NCI-H748 treated with DMSO at 0.1 percent for 48 hours (cell line): ENCODE measurements at places on chromosomes 5 and 9.

DNA sequence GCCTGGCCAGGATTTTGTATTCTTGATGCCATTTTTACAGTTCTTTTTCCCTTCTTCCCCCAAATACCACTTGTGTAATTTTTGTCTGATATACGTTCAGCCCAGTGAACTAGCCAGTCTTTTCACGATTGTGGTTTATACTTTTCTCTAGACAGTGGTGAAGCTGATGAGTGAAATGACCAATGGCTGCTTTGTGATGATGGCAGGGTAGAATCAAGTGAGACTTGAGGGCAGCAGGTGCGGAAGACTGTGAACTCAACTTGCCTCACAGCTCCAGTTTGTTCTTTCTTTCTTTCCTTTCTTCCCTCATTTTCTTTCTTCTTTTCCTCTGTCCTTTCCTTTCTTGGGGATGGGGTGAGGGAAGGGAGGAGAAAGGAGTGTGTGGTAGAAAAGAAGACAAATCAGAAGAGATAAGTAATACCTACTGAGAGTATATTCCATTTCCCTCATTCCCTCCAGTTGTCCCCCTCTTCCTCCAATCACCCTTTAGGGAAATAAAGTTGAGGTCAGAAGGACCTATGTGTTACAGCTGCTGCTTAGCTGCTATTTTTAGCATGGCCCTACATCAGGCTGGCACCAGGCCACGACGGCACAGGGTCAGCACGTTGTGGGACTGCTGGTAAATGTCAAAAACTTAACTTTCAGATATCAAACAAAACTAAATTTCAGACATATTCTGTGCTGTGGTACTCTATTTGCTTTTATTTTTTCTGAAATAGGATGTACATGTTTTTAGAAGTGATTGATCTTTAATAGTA, 12.3 kb downstream of the ZSWIM6 start:
- no peak for DNase-seq

DNA sequence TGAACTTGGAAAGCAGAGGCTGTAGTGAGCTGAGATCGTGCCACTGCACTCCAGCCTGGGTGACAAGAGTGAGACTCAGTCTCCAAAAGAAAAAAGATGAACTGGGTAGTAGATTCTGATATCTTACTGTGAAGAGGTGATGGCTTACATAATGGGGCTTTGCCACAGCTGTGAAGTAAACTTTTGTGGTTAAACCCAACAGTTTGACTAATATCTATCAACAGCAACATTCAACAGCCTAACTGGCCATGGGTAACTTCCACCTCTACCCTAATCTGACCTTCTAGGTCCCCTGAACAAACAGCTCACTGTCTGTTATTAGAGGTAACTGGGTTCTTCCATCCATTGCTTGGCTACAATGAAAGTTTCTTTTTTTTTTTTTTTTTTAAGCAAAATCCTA, 52.1 kb downstream of the TLE1 start:
- DNase-seq, result no peak

GRCh38 chr5:53418409-53418808, 62.0 kb upstream of the FST start:
- DNase-seq, result no peak

GRCh38 chr9:86407022-86407421, 52.8 kb upstream of the TUT7 start:
- DNase-seq, result no peak

DNA sequence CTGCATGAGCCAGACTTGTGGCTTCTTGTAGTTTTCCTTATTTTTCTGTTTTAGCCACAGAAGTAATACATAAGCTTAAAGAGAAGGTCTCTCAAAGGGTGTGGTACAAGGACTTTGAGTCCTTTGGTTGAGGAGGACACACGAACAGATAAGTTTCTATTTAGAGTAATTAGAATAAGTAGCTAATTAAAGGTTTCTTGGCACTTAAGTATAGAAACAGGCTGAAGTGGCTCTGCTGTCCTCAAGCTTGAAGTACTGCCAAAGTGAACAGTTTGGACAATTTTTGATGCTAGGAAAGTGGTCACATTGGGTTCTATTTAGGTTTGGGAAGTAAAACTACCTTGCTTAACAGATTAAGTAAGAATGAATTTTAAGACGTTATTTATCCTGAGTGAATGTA, 278.3 kb upstream of the MPDZ start:
- peak; percentile 20 for DNase-seq

GRCh38 chr5:10243660-10244240, 5.9 kb downstream of the ATPSCKMT start:
- no peak for DNase-seq

DNA sequence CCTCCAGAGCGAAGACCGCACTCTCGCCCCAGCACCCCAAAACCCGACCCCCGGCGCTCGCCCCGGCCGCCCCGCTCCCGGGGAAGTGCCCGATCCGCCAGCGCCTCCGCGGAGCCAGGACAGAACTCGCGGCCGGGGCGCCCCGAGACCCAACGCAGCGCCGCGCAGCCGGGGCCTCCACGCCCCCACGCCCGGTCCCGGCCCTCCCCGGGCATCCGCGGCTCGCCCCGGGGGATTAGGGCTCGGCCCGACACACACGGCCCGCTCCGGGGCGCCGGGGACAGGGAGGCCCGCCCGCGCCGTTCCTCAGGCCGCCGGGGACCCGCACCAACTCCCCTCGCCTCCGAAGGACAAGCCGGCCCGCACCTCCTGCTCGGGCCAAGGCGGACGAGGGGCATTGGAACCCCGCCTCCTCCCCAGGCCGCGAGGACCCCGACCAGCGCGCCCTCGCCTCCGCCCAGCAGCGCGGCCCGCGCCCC, 544 bp downstream of the FNBP1 start:
- no peak for DNase-seq

DNA sequence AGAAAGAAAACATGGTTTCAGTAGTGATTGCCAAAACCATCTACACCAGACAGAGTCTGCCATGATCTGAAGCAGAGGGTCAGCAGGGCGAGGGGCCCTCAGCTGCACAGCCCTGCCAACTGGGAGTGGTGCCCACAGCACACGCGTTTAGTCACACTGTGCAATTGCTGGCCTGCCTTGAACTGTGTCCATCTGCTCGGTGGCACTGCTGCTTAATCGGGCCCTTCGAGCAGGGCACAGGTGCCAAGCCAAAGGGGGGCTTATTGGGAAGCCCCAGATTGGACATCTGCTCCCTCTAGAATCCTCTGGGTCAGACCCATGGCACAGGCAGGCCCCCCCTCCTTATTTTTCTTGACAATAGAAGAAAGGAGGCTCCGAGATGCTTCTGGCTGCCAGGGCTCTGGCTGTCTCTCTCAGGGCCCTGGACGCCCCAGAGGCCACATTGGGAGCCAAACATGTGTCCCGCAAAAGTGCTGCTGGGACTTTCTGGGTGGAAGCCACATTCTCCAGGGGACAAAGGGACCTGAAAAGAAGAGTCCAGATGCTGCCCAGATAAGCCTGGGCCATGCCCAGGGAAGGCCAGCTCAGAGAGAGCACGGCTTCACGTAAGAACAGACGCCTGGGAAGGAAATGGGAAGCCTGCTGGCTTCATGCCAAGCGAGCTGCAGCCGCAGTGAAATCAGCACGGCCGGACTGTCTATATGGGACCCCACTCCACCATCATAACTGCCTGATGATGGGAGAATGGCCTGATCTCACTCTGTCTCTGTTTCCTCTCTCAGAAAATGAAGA, 349.2 kb downstream of the GADD45G start:
- DNase-seq, result no peak

DNA sequence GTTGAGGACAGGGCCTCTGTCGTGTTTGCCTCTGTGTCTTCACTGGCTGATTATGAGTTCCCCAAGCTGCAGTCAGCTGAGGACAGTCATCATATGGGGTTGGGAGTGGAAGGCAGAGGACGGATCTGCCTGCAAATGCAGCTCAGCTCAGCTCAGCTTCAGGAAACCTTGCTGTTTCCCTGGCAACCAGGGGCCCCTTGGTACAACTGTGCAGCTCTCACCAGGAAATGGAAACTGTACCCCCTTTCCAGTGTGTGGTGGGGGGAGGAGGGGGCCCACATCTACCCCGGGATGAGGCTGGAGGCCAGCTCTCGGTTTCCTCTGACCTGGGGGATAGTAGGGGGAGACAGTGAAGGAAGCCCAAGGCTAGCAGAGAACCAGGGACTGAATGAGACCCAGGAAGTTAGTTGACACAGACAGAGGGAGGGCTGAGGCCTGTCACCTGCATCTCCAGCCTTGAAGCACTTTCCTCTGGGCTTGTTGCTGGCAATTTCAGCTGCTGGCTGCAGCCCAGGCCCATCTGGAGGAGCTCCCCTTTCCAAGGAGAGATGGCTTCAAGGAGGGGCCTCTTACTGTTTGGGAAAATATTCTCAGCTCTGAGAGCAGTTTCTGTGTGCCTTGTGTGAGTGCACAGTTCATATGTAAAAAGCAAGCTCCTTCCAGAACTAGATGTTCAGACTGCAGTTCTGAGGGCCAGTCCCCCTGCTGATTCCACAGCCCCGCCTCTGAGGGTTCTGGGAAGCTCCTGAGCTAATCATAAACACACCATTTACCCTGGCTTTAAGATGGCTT, 6.9 kb downstream of the ANXA6 start:
- DNase-seq, result no peak

DNA sequence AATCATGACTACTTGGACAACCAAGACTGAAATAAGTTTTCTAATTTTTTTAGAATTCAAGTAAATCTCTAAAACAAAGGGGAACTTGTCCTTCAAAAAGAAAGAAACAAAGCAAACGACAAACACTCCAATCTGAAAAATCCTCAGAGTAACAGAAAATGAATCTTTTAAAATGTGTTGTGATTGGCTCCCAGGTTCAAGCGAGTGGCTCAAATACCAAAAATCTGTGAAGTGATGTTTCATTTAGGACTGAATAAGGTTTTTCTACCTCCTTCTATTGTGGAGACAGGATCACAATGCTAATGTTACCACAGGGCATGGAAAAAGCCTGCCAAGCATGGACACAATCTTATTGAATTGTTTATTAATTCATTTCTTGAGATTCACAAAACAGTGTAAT, 415.7 kb downstream of the RAB3C start:
- no peak for DNase-seq

GRCh38 chr9:121153642-121154041, 48.0 kb downstream of the RAB14 start:
- no peak for DNase-seq

- no peak for DNase-seq
These were observed 187.3 kb downstream of the SNX18 start for GRCh38 chr5:54704825-54705224.

DNA sequence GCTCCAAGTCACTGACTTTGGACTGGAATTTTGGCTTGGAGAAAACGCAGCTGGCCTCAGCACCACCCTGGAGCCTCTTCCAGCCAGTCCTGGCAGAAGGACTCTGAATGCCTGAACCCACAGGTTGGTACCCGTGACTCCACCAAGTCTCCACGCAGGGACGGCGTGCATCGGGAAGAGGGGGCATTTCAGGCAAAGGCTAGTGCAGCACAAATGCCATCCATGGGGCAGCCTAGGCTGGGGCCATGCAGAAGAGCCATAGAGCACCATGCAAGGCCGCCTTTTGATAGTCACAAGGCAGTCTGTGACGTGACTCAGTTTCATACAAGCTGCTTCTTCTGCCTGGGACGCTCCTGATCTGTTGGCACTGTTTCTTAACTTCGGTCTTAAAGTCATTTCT, 28.0 kb downstream of the GDNF start:
- DNase-seq, result no peak

GRCh38 chr5:139698490-139699146, 50.5 kb downstream of the CXXC5 start:
- peak; percentile 15 for DNase-seq

DNA sequence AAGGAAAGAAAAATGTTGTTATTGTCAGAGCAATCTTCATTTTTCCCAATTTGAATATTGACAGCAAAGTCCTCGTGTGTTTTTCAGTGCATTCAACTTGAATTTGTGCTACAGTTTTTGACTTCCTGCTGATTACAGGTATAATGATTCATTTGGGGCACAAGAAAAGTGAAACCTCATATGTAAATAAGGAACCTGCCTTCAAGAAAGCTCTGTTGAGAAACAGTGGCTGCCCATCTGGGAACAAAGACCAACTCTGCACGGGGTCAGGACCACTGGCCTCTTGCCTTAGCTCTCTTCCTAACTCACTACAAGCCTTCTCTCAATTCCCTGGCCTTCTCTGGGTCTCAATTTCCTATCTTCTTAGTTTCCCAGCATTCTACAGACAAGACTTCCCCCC, 21.0 kb downstream of the TIMD4 start:
- DNase-seq, result no peak

GRCh38 chr5:38447056-38447455, 109.4 kb downstream of the LIFR start:
- no peak for DNase-seq

- DNase-seq, result no peak
These were observed 29.8 kb downstream of the AHRR start for GRCh38 chr5:351084-351920.

GRCh38 chr5:177402271-177403043, 2.0 kb upstream of the PFN3 start:
- peak; percentile 88 for DNase-seq
